Activated T-cell treated with anti-CD3 and anti-CD28 coated beads for 24 hours (primary cell): ENCODE measurements at places on chromosomes 5 and 9.
A peak's percentile ranks its signal among the peaks of the same experiment; 100 is the strongest.

DNA sequence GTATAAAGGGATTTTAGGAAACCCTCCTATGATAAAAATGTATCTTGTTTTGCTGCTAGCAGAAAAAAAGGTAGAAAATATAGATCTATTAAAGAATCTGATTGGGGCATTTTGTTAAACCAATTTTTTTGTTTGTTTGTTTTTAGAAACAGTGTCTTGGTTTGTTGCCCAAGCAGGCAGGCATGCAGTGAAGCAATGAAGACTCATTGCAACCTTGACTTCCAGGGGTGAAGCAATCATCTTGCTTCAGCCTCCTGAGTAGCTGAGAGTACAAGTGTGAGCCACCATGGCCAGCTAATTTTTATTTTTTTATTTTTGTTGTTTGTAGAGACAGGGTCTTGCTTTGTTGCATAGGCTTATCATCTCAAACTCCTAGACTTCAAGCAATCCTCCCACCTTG is 755.8 kb upstream of the EDIL3 start:
- no peak for DNase-seq

GRCh38 chr9:112327718-112328450 is 5.5 kb downstream of the PTBP3 start:
- no peak for DNase-seq

GRCh38 chr5:54186108-54186507 is 124.3 kb downstream of the ARL15 start:
- no peak for DNase-seq

GRCh38 chr5:158063052-158063451 is 204.1 kb upstream of the CLINT1 start:
- no peak for DNase-seq

DNA sequence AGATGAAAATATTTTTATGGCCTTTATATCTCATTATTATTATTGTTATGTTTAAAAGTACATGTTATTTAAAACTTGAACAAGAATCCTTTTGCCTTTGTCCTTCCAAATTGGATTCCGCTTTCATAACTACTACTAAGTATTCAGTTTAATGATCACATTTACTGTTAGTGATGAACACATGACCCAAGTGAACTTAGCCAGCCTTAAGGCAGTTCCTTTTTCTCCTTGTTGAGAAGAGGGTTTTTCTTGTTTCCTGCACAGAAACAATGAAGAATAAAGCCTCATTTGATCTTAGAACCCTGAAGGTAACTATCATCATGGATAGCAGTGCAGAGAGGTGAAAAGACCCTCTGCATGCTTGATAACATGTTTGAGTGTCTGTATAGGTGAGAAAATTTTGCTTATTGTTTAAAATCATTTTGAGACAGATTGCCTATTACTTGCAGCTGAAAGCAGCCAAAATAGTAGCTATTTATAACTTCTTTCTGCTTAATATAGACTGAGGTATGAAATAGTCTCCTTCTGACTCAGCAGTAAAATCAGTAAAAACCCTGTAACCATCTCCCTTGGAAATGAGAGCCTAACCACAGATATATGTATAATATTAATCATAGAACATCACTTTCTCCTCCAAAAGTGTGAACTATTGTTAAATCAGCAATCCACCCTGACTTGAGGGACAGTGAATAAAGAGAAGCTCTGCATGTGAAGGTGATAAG is 266.2 kb downstream of the SPATA31D1 start:
- no peak for DNase-seq

- no peak for DNase-seq
Observed at GRCh38 chr5:56282951-56283350, 49.8 kb upstream of the ANKRD55 start.

DNA sequence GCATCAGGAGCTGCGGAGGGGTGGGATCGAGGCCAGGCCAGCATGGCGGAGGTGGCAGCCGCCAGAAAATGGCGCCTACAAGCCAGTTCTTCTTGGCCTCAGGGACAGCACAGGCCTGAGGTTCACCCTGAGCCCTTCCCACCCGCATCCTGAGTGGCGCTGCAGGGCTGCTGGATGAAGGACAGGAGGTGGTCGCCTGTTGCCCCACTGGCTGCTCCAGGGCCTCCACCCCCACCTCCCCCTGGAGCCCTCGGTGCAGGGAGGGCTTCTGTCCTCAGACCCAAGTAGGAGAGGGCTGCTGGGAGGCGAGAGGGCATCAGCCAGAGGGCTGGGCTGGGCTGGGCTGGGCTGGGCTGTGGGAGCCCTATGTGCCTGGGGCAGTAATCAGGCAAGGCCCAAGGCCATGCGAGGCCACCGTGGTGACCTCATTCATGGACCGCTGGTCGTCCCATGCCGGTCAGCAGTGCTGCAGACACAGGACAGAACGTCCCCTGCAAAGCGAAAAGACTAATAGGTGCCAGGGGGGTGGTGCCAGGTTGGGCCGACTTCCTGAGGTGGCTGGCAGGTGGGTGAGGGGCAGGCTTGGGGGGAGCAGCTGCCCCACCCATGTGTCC is 13.8 kb downstream of the GPSM1 start:
- DNase-seq: no peak

- DNase-seq: no peak
Observed at GRCh38 chr5:36598045-36598444, 8.4 kb upstream of the SLC1A3 start.

DNA sequence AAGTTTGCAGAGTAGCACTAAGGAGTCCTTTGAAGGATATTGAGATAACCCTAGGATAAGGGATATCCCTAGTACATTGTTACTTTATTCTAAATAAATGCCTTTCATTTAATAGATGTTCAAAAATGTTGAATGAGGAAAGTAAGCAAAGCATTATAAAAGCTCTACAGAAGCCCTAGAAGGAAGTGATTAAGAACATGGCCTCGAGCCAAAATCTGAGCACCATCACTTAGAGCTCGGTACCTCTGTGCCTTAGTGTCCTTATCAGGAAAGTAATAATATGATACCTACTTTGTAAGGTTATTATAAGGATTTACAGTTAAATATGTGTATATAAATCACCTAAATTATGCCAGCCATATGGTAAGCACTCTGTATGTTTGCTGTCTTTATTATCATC is 242.6 kb downstream of the KIAA0825 start:
- DNase-seq: no peak

DNA sequence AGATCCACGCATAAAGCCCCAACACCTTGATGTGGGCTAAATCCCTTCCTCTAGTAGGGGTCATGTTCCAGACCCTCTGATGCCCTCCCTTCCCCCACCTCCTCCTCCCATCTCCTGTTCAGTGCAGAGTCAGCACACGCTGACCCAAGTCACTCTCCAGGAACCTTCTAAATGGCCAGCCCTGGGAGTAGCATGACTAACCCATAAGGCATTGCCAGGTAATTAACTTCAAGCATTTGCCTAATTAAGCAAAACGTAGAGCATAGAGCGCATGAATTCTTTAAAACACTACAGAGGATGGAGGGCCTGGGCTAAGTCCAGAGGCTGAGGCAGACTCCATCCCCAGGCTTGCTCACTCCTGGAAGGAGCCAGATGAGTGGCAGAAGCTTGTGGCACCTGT is 276.3 kb upstream of the MSX2 start:
- no peak for DNase-seq

DNA sequence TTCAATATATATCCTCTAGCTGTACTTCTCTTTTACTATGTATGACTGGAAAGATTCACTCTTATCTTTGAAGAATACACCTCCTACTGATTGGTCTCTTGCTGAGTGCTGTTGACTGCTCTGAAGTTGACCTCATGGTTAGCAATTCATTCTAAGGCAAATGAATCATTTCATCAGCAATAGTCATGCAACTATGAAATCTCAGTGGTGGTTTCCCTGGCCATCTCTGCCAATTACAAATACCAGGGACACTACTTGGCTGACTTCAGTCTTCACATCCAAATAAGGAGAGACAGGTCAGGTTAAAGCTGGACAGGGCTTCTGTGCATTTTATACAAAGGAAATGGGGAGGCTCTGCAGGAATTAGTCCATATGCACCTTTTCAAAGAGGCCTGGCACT is 333.5 kb upstream of the ACTBL2 start:
- DNase-seq: no peak

DNA sequence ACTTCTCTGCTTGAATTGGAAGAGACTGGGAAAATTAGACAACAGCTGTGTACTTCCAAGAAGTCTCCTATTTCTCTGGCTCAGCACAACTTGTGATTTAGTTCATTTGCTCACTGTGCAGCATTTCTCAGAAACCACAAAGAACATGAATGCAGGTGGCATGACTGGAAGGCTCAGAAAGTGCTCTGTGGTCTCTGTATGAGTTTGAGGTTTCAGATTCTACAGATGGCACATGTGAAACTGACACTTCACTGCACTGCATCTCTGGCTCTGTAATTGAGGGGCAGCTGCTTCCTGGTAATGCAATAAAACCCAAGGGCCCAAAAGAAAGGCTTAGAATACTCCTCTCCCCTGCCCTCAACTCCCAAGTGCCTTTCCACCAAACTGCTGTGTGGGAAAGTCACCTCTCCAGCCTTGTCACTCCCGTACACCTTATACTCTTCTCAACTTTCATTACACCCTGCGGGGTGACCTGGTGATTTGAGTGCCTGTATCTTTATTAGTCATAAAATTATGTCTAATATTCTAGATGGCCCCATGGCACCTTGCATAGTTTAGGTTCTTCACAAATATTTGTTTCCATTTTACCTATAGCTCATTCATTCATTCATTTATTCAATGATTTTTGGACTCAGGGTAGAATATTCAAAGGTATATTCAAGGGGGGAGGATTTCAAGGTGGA is 82.5 kb downstream of the ESM1 start:
- peak; percentile 50 for DNase-seq

GRCh38 chr5:27434335-27434734 is 395.9 kb upstream of the CDH9 start:
- no peak for DNase-seq

DNA sequence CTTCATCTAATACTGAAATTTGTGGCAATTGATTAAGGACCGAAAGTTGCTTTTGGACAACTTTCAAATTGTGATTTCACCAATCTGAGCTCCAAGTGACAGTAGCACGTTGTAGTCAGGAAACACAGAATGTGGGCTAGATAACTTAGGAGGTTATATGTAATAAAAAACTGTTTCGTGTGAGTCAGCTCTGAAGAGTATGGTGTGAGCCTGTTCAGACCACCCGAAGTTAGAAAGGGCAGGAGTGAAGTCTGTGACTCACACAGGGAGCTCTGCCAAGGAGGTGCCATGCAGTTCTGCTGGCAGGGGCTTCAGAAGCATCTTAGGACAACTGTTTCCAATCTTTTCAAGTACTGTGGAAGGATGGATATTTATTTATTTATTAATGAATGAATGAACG is 16.4 kb upstream of the ZBTB34 start:
- DNase-seq: no peak

- DNase-seq: no peak
Observed at GRCh38 chr5:146796911-146797310, 81.6 kb downstream of the PPP2R2B start.

- DNase-seq: no peak
Observed at GRCh38 chr5:66004216-66004615, 77.8 kb downstream of the ERBIN start.

DNA sequence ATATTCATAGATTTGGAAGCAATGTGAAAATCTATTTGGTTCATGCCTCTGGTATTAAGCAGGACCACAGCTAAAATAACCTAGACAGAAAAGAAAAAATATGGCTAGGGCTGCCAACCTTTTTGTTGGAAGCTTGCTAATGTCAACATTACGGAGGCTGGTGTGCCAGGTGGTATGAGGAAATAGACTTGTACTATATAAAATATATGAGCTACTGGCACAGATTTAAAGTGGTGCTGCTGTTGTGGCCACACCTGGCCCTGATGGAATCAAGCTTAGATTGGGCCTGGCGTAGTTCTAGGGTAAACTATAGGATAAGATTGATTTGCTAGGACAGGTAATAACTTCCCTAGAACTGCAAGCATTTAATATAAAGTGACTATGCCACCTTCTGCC is 10.6 kb upstream of the PARP8 start:
- DNase-seq: no peak

- DNase-seq: no peak
Observed at GRCh38 chr9:110788871-110789270, 120.3 kb downstream of the MUSK start.

- no peak for DNase-seq
Observed at GRCh38 chr9:25412646-25413045, 265.6 kb downstream of the TUSC1 start.

DNA sequence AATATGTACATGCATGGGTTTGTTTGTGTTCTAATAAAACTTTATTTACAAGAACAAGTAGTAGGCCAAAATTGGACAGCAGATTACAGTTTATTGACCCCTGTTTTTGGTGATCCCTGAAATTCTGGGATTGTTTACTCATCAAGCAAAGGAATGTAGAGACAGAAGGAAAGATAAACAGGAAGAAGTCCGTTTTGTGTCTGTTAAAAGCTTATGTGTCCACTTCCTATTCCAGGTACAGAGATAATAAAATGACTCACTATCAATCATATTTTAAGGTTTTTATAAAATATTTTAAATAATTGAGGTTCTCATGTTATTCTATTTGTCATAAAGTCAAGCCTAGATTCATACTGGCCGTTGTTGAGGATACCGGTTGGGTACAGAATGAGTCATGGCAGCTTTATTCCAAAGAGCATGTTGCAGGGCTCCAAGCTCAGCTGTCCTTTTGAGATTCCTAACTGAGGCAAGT is 214.9 kb upstream of the DAB2 start:
- no peak for DNase-seq

DNA sequence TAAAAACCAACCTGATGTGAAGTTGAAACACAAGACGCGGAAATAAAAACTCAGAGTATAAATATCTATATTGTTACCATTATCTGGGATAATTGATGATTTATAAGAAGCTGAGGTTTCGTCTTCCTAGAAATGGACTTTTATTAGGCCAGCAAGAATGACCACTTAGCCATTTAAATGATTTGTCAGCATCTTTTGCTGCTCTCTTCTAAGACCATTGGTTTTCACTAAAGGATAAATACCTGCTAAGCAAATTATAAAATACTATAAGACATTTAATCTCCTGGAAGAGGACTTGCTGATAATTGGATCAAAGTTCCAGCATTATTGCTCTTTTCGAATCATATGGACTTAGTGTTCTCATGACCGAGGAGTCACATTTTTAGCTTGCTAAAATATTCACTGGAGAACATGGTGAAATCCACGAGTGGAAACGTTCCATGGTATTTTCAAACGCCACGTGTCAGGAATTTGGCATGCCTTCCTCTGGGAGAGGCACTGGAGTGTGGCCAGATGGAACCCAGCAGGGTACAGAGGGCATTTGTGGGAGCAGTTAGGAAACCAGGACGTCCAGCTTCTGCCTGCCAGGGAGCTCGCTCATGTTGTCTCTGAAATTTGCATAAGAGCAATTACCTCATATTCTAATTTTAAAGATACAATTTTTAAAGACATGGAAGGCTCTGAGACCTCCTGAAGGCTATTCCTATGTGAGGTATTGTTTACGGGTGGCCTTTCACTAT is 43.1 kb downstream of the TNFAIP8 start:
- DNase-seq: no peak

GRCh38 chr9:98071737-98072136 is 15.2 kb downstream of the NANS start:
- DNase-seq: no peak

- no peak for DNase-seq
Observed at GRCh38 chr9:37555786-37556185, 20.4 kb downstream of the FBXO10 start.
